ENCODE measurements at places on chromosomes 16 and 17. TPM values are rescaled to one million over a fixed set of nuclear protein-coding genes. Genes with fewer than 3 reads are reported as not detected.

LRRC46 gene
- total RNA-seq, result 0.89 TPM

CHAD gene
- not detected for total RNA-seq

CD68 gene
- total RNA-seq, result 39.4 TPM

FCSK gene
- 7.0 TPM for total RNA-seq

DNASE1 gene
- 7.8 TPM for total RNA-seq

TPSD1 gene
- total RNA-seq, result not detected

DPEP2 gene
- 0.08 TPM for total RNA-seq

CRYM gene
- not detected for total RNA-seq

TBC1D3I gene
- total RNA-seq, result not detected

SCARF1 gene
- 0.32 TPM for total RNA-seq

ENKD1 gene
- total RNA-seq, result 9.7 TPM

ABI3 gene
- not detected for total RNA-seq

ALDH3A1 gene
- total RNA-seq, result not detected

PMP22 gene
- total RNA-seq, result 39.2 TPM

ZG16B gene
- 0.46 TPM for total RNA-seq
